ENCODE measurements at places on chromosomes 5 and 9.
A peak's percentile ranks its signal among the peaks of the same experiment; 100 is the strongest.

- DNase-seq = no peak
These were observed 160.2 kb upstream of the DAPK1 start for GRCh38 chr9:87337335-87338087.

GRCh38 chr5:56685503-56686217 lies 129.7 kb upstream of the MAP3K1 start:
- DNase-seq = no peak

GRCh38 chr5:74430631-74431289 lies 209.8 kb downstream of the ENC1 start:
- DNase-seq = no peak

DNA sequence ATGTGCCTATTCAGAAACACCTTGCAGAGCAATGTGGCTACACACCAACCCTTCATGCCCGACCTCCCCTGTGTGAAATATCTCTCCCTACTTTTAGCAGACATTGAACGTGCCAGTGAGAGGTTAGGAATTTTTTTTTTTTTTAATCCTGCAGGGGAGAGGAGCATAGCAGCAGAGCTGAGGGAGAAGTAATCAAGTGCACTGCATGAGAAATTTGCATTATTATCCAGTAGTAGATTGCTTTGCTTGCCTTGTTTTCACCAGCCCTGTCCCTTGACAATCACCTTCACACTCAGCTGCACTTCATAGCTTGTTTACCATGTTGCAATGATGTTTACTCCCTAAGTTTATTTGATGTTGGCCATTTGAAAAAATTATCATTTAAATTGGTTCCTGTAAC lies 489.6 kb upstream of the ZNF608 start:
- no peak for DNase-seq

- DNase-seq = no peak
These were observed 217.5 kb upstream of the S1PR3 start for GRCh38 chr9:88773627-88774244.

GRCh38 chr5:674630-675011 lies 18.5 kb downstream of the TPPP start:
- DNase-seq = peak; percentile 4

- peak; percentile 33 for DNase-seq
These were observed 4.5 kb downstream of the SLC12A7 start for GRCh38 chr5:1107167-1108022.

DNA sequence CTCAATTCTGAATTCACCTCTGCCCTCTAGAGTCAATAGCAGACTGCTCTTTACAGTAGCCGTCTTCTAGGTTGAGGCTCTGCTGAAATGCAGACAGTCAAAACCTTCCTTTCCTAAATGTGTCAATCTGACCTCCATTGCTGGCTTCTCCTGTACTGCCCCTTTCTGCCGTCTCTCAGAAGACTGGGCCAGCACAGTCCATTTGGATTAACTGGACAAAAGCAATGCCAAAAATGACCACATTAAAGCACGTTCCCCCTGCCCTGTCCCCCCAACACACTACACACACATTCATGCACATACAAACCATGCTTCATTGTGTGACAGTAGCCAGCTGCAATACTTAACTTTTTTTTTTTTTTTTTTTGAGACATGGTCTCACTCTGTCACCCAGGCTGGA lies 130.2 kb upstream of the LIFR start:
- no peak for DNase-seq

GRCh38 chr9:72857624-72857996 lies 95.2 kb downstream of the ALDH1A1 start:
- DNase-seq = no peak

GRCh38 chr9:14344053-14344524 lies 30.1 kb upstream of the NFIB start:
- DNase-seq = no peak

- DNase-seq = no peak
These were observed 179.6 kb downstream of the MLLT3 start for GRCh38 chr9:20442461-20443319.

DNA sequence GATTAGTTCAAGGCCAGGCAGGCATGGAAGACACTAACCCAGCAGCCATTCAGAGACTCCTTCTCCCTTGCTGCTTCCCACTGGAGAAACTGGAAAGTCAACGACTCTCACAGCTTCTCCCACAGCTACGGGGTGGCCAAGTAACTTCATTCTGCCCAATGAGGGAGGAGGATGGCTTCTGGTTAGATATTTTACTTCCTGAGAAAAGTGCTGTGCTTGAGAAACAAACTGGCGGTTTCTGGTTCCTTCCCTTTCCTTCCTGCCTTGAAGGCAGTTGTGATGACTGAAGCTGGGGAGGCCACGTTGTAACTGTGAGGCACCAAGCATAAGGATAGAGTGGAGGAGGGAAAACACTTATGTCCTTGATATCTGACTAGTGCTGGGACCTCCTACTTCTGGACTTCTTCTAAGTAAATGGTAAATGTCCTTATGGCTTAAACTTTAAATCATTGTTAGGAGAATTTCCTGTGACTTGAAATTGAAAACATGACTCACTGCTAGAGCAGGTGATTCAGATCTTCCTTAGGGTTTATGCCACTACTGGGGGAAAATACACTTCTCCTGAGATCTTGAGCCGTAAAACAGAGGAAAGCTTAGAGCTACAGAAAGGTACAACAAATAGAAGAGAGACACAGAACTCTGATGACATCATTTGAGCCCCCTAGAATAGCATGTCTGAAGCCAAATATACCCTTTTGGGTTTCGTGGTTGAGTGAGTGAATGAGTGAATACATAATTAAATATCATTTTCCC lies 3.1 kb upstream of the GNPDA1 start:
- peak; percentile 69 for DNase-seq

All from activated CD4-positive, alpha-beta T cell treated with anti-CD3 and anti-CD28 coated beads for 36 hours (primary cell).